A549 treated with CORT108297 at 1 μM for 4 hours (cell line): ENCODE measurements at places on chromosomes 5 and 9. TPM values are rescaled to one million over a fixed set of nuclear protein-coding genes. Genes with fewer than 3 reads are reported as not detected.

TMEM141 gene
- 61.4 to 77.3 TPM (median 75.3 TPM) in 5 replicates for total RNA-seq

DRD1 gene
- total RNA-seq = 0.28 to 0.96 TPM (median 0.47 TPM) in 5 replicates

NR2F1 gene
- total RNA-seq = 3.8 to 5.7 TPM (median 4.7 TPM) in 5 replicates

LCN9 gene
- not detected in 5 replicates for total RNA-seq

LHX3 gene
- total RNA-seq = 0.05 to 0.09 TPM (median 0.08 TPM) in 5 replicates

NAIF1 gene
- total RNA-seq = 5.1 to 7.5 TPM (median 7.2 TPM) in 5 replicates

SLC22A5 gene
- 21.6 to 26.6 TPM (median 23.7 TPM) in 5 replicates for total RNA-seq
